ENCODE measurements at places on chromosomes 3 and 15. TPM values are rescaled to one million over a fixed set of nuclear protein-coding genes. Genes with fewer than 3 reads are reported as not detected.
A peak's percentile ranks its signal among the peaks of the same experiment; 100 is the strongest.

Gene FMN1
- total RNA-seq = 1.7 TPM

- DNase-seq = peak; percentile 0
Measured at GRCh38 chr3:35263477-35263876, 375.8 kb upstream of the ARPP21 start.

DNA sequence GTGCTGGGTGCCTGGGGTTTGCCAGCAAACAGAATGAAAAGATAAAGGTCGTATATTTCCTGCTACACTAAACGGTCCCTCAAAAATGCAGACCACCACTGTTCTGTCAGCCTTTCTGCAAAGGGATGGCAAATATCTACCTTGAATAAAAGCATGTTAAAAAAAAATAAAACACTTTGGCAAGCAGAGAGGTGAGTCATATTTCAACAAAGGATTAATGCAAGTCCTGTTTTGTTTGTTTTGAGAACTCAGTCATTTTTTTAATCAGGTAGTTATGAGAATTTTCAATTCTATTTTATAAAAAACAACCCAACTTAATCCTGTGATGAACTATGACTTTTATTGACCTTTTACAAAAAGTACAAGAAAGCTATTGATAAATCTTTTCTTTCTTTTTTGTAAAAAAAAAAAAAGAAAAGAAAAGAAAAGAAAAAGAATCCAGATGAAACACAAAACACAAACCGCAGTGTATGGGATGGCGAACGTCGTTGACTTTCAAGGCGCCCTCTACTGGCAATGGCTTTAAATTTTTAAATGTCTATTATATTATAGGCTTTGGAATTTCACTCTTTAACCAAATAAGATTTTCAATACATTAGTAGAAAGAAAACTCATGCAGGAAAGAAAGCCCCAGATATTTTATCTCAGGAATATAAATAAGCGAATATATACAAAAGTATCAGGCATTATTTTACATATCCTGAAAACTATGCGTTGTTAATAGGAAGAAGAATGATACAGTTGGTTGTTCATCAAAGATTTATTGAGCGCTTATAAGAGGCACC is 87.8 kb downstream of the NCEH1 start:
- DNase-seq = peak; percentile 76

DNA sequence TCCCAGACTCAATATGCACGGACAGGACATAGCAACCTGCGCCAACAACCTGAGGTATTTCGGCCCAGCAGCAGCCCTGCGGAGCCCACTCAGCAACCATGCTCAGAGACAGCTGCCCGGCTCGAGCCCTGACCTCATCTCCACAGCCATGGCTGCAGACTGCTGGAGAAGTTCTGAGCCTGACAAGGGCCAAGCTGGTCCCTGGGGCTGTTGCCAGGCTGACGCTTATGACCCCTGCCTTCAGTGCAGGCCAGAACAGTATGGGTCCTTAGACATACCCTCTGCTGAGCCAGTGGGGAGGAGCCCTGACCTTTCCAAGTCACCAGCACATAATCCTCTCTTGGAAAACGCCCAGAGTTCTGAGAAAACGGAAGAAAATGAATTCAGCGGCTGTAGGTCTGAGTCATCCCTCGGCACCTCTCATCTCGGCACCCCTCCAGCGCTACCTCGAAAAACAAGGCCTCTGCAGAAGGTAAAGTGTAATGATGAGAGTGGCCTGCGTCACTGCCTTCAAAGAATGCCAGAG is 25.5 kb downstream of the TMEM41A start:
- no peak for DNase-seq

DNA sequence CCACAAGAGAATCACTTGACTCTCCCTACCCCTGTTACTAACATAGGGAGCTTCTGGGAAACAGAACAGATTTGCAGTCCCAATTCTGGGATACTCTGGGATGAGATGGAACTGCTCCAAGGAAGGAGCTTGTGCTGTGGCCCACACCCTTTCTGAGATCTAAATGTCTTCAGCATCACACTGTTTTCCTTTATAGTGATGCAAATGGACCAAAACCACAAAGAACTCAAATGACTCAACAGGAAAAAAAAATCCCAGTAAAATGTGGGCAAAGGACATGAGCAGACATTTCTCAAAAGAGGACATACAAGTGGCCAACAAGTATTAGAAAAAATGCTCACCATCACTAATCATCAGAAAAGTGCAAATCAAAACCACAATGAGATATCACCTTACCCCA is 155.6 kb downstream of the NECTIN3 start:
- peak; percentile 49 for DNase-seq

Gene PLSCR2
- total RNA-seq = not detected

GRCh38 chr15:25852661-25853524 is 10.2 kb downstream of the ATP10A start:
- no peak for DNase-seq

Gene CD276
- 107 TPM for total RNA-seq

Gene SERPINI2
- total RNA-seq = not detected

DNA sequence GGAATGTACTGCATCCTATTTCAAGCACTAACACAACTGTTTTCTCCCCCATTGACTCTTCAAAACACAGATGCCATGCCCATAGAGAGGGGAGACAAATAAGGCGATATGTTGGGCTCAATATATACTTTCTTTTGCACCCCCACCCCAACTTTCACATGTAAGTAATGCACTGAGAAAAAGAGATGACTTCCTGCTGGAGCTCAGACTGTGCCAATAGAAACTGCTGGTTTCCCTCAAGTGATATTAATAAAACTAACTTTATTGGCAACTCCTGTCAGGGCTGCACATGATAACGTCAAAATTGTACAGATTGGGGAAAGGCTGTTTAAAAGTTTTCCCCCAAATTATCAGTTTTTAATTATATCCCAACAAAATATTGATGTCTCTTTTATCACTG is 163.0 kb downstream of the TNIK start:
- DNase-seq = no peak

DNA sequence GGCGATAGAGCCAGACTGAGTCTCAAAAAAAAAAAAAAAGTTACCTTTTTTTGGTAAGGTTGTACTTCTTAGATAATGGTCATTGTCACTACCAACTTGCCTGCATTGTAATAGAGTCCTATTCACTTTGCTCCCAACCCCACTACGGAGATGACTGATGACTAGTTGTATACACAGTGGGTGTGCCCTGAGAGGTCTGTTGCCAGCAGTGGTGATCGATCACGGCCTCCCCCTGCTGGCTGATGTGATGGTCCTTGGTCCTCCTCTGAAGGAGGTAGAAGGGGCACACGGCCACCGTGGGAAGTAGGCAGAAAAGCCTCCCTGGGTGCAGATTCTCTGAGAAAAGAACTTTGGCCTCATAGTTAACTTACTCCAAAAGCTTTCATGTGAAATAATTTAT is 10.7 kb downstream of the GCNT3 start:
- peak; percentile 33 for DNase-seq

GRCh38 chr3:112606098-112606497 is 34.8 kb downstream of the CCDC80 start:
- DNase-seq = no peak

DNA sequence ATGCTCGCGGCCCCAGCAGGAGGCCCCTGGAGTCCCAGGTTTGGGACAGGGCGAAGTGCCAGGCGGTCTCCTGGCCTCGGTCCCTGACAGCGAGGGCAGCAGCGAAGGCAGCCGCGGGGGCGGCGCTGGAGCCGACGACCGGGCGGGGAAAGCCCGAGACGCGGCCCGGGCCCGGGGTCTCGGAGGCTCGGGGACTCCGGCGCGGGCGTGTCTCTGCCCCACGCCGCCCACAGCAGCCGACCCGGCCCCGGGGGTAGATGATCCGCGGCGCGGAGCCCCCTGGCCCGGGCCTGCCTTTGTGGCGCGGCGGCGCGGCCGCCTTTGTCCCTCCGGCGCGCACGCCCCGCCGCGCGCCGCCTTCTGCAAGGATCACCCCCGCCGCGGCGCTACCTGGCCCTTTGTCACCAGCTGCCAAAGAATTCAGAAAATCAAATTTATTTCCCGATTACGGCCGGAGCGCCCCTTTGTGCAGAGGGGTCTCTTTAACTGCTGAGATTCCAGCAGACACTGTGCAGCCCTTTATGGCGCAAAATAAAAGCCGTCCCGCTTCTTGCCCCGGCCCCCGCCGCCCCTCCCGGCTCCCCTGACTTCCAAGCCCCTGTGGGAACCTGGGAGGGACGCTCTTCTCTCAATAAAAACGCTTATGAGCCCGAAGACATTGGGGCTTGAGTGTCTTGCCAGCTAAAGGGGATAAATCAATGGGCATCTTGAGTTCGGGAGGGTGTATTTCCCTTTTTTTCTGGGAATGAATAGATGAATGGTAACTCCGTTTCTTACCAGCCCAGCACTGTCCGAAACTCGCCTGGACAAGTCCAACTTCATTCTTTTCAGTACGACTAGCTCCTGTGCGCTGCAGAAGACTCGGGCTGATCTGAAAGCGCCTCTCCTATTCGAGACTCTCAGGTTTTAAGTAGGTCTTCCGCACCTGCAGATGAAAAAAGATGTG is 68.4 kb downstream of the HES1 start:
- DNase-seq = peak; percentile 58

GRCh38 chr15:38427380-38427779 is 26.5 kb upstream of the FAM98B start:
- DNase-seq = peak; percentile 9

DNA sequence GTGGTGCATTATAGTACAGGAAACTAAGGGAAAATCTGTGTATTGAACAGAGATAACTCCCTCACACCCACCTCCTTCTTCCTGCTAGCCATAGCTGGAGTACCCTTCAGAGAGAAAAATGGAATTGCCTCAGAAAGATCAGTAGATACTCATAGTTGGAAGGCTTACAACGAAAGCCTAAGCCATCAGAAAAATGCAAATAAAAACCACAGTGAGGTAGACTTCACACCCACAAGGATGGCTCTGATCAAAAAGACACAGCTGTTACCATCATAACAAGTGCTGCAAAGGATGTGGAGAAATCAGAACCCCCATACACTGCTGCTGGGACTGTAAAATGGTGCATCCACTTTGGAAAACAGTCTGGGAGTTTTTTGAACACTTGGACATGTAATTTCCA is 7.4 kb upstream of the DLG1 start:
- no peak for DNase-seq

Gene NMD3
- total RNA-seq = 47.0 TPM

- DNase-seq = peak; percentile 32
Measured at GRCh38 chr3:153599685-153600084, 437.7 kb downstream of the RAP2B start.

GRCh38 chr3:164371681-164372080 is 706.6 kb downstream of the SI start:
- DNase-seq = no peak

GRCh38 chr3:140766465-140766864 is 88.6 kb downstream of the TRIM42 start:
- DNase-seq = no peak

Gene RTP4
- 0.07 TPM for total RNA-seq

DNA sequence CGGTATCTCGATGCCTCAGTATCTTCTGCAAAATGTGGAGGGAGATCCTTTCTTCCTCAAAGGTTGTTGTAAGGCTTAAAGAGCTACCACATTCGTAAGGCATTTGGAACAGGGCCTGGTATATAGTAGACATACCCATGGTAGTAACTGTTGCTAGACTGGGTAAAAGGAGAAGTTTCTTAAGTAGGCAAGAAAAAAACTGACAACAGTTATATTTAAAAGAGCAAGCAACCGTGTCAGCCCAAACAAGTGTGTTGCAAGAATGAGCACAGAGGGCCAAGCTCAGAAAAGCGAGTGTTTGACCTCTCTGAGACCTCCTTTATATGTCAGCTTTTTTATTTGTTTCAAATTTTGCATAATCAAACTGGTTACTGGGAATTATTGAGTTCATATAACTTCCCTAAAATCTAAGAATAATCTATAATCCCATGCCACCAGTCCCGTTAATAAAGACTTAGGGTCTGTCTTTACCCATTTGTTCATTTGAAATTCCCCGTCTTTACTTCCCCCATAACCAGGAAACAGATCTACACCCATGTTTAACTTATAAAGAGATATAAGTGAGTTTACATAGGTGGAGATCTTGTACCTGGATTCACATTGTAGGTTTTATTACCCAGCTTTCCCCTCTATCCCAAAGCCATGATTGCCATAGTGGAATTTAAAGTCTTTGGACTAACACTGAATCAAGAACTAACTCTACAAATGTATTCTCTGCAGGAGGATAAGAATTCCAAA is 7.3 kb downstream of the B3GNT5 start:
- DNase-seq = no peak

DNA sequence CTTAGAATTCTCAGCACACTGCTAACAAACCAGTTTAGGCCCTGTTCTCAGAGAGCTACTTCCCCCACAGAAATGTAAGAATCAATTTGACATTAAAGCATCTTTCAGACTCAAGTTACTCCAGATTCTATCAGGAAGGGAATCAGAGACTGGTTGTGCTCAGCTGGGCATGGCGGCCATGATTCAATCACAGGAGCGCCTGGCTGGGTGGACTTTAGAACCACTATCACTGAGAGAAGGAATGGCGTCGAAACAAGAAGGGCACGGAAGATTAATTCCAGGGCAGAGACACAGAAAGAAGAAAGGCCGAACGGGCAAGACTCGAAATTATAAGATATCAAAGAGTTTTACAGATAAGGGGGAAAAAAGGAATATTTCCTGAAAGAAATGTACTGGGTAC is 6.2 kb downstream of the TNIK start:
- no peak for DNase-seq

DNA sequence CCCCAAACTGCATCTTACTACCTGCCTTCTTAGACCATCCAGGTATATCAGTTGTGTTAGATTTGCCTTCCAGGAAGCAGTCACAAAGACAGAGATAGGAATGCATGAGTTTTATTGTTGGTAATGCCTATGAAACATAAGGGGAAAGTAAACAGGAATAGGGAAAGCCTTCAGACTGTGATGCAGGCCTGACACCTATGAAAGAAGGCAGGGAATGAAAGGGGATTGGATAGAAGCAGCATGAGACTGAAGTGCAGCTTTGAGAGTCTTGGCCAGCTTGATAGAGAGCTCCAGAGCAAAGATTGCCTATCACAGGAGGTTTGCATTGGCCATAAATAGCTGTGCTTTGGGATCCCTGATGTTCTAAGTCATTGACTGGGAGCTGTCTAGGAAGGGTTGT is 15.9 kb upstream of the HHLA2 start:
- no peak for DNase-seq

- DNase-seq = peak; percentile 71
Measured at GRCh38 chr3:58835086-58835485, 168.5 kb upstream of the FAM3D start.

Gene UNC13C
- total RNA-seq = not detected

GRCh38 chr3:105511031-105511430 is 144.3 kb downstream of the ALCAM start:
- DNase-seq = no peak

- DNase-seq = no peak
Measured at GRCh38 chr3:31433679-31433992, 99.1 kb upstream of the STT3B start.

Gene MUC20
- total RNA-seq = 0.28 TPM

- DNase-seq = no peak
Measured at GRCh38 chr15:72809329-72809728, 25.8 kb upstream of the ADPGK start.

DNA sequence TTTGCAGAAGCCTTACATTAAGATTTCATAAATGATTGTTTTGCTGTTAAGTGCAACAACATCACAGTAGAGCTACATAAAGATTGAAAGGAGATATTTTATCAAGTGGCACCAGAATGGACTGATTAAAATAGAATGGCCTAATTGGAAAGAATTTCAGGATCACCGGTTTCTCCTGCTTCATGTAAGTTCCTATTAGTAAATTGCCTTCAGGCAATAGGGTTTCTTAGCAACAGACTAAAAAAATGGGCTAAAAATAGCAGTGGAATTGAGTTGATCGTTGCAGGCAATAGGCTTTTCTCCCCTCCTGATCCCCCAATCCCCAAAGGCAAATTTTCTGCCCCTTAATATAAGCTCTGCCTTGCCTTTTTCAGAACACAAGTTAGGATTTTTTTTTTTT is 917 bp downstream of the LNP1 start:
- DNase-seq = peak; percentile 70

Gene MST1
- 7.5 TPM for total RNA-seq
